ENCODE measurements at places on chromosomes 5 and 9.

- DNase-seq, result no peak
Measured at GRCh38 chr5:132674671-132675506, 1.1 kb downstream of the IL4 start.

DNA sequence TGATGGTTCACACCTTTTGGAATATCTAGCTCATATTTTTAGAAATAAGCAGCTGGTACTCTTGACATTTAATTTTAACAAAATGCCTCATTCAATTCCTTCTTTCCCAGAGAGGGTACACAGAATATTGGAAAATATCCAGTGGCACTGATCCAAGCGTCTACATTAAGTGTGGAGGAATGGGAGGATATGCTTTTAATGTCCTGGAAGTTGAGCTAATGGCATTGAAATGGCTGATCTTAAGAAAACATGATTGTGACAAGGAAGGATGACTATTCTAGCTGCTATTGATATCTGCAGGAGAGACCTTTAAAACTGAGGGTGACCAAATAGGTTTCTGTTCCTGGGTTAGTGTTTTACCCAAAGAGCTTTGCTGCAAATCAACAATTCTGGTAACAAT is 30.0 kb downstream of the ZNF366 start:
- DNase-seq, result no peak

DNA sequence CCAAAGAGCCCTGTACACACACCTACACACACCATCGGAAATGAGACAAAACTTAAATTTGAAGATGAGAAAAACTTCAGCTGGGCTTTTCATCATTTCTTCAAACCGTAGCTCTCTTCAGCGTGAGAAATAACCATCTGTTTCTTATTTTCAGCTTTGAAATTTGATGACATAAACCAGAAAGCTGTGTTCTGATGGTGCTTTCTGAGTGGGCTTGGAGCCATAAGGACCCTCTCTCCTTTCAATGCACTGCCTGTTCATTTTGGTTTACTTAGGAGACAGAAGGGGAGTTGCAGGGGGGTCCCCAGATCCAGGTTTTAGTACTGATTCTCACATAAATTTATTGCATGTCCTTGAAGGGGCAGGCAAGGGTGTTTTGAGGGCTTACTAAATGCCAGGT is 9.5 kb downstream of the FBXO10 start:
- no peak for DNase-seq

GRCh38 chr5:181236954-181237641 is 6.6 kb downstream of the RACK1 start:
- no peak for DNase-seq

- DNase-seq, result no peak
Measured at GRCh38 chr5:142428773-142429473, 104.1 kb upstream of the SPRY4 start.

GRCh38 chr5:140228364-140228837 is 53.4 kb downstream of the CYSTM1 start:
- DNase-seq, result no peak

GRCh38 chr5:35098214-35098613 is 50.5 kb upstream of the AGXT2 start:
- DNase-seq, result no peak

- DNase-seq, result no peak
Measured at GRCh38 chr9:118630931-118631595, 738.2 kb downstream of the BRINP1 start.

DNA sequence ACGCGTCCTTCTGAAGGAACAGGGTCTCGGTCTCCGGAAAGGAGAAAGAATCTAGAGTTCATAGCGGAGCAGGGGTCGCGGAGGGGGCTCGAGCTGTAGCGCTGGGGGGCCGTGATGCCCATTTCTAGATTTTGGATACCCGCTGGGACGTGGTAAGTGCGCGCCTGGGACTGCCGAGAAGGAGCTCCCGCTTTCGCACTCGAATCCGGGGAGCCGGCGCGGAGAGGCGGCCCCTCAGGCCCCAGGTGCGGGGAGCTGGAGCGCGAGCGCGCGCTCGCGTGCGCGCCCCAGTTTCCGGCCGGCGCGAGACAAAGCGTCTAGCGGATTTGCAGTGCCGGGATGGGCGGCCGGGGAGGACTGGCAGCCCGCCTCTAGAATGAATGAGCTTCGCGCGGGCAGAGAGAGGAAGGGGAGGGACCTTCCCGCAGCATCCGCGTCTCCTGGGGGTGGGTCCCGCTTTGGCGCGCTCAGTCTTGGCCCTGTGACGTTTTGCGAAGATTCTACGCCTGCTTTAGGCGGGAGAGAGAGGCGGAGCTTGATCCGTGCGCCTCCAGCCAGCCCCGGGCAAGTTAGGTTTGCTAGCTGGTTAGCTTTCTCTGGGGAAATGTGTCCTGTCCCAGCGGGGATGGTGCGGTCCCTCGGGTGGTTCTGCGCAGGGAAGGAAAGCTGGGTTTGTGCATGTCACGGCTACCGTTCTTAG is 1.2 kb downstream of the LMNB1 start:
- peak; percentile 83 for DNase-seq

DNA sequence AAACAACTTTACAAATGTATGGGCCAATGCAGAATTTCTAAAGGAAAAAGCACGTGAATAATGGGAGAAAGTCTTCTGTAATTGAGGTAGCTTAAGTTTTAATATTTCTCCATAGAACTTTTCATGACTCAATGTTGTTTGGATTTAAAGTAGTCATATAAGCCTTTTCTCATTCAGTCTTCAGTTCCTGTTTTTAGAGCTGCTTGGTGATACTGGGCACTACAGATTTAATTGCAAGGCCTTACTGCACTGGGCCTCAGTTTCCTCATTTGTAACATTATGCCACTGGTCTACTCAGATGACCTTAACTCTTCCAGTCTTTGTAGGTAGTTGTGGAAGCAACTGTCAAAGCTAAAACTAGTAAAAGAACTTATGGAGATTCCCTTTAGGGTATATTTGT is 60.4 kb downstream of the WDR41 start:
- no peak for DNase-seq

- no peak for DNase-seq
Measured at GRCh38 chr9:133691626-133692363, 46.4 kb downstream of the SARDH start.

- no peak for DNase-seq
Measured at GRCh38 chr5:37319037-37319782, 51.7 kb downstream of the NUP155 start.

GRCh38 chr9:137306066-137306849 is 4.2 kb upstream of the NRARP start:
- DNase-seq, result no peak

DNA sequence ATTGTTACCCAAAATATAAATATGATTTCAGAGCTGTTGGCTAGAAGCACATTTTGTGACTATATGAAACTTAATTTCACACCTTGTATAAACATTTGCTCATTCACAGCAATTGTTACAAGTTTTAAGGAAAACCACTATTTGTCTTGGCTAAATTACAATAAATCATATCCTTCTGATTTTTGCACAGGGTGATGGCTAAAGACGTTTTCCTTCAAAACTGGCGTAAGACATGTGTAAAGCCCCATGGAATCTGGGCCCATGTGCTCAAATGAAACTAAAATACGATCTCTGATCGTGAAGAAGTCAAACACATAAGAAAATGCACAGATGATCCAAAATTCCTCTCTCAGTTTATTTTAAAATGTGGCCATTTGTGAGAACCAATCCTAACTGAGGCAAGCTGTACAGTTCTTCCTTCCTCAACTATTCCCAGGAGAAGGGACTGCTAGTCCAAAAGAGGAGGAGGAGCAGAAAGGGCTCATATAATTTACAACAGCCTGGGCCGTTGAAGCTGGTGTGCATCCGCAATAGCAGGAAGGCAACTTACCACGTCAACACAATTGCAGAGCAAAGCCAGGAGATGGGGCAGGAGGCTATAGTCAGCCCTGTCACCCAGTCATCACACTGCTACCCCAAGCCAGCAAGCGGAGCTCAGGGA is 98.4 kb downstream of the MED27 start:
- no peak for DNase-seq
